Panc1 (cell line): ENCODE measurements at places on chromosomes 13 and 19.

DNA sequence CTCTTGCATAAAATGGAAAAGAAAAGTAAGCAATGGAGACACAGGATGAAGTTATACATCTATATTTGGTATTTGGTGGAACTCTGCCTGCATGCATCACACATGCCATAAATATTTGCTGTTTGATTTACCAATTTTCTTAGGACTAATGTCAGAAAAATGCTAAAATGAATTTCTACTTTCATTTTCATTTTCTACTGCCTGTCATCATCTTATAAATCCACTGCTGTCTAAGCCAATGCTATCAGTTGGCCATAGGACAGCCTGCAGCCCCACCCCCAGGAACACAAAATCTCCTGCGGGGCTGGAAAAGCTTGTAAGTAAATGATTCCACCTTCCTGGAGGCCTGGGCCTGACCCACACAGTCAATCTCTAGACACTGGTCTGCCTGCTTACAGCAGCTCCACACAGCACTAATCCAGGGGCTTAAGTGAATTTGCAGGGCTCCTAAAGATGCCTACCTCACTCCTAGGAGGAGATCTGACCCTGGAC, 122.0 kb downstream of the ENOX1 start:
- no peak for DNase-seq

GRCh38 chr13:64529874-64530485, 2700.2 kb downstream of the PCDH9 start:
- DNase-seq, result no peak

DNA sequence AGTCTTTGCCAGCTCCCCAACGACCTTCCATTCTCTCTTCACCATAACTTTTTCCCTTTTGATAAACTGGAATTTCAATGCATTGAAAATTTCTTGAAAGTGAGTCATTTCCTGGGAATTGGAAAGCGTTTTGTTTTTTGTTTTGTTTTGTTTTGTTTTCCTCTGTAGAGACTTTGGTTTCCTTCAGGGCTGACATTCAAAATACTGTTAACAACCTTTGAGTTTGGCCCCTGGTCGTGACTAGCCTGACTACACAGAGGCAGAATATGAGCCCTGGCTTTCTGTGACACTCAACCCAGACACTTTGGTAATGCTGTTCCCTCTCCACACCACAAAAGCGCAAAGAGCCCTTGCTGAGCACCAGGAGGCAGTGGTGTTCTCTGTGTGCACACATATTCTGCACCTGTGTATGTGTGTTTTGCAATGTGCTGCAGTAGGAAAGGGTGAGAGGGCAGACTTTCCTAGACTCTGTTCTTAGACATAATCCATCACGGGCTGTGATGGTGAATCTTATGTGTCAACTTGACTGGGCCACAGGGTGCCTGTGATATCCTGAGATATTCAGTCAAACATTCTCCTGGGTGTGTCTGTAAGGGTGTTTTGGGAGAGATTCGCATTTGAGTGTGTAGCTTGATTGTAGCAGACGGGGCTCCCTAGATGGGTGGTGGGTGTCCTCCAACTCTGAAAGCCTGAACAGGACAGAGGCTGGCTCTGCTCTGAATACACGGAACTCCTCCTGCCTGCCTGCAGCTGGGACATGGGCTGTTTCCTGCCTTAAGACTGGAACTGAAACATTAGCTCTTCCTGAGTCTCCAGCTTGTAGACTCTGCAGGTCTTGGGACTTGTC, 29.5 kb upstream of the ANKRD10 start:
- peak; percentile 38 for DNase-seq

DNA sequence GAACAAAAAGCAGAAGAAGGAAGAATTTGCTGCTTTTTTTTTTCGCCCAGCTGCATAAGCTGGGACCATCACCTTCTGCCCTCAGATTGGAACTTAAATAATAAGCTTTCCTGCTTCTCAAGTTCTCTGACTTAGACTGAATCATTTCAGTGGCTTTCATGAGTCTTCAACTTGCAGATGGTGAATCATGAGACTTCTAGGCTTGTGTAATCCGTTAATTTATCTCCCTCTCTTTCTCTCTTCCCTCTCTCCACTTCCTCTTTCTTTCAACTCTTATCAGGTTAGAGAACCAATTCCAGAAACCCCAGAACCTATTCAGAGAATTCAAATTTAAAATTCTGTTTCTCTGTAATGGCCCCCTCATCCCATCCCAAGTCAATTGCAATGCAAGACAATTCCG, 1153.7 kb downstream of the PCDH9 start:
- DNase-seq, result no peak

DNA sequence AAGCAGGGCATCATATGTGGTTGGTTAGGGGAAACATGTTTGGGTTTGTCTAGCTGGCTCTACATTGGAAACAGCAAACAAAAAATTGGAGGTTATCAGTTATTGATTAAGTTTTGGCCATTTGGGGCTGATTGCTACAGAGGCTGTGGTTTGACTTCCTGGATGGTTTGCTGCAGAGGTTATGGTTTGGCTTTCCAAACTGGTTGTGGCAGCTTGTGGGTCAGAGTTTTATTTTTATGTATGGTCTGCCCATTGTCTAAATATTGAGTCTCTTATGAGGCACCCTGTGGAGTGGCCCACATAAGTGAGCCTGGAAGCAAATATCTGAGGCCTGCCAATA, 261.6 kb downstream of the GPC5 start:
- DNase-seq, result no peak

DNA sequence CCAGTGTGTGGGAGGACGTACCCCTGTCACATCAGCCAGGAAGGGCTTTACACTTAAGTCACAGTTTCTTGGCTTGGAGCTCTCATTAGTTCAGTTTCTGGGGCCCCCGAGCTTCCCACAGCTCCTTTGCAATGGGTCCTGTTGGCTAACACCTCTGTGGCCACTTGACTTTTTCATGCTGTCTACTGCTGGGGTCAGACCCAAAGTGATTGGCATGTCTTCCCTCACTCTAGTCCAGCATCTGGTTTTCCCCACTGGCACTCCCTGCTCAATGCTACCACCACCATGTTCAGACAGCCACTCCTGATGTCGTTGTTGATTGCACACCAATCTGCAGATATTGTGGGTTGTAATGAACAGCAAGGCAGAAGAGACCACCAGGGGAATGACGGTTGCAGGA, 379.0 kb downstream of the FOXO1 start:
- DNase-seq, result no peak

- no peak for DNase-seq
Observed at GRCh38 chr19:11581740-11582139, 4.3 kb upstream of the ACP5 start.

GRCh38 chr13:51015973-51016372, 95.1 kb downstream of the C13orf42 start:
- no peak for DNase-seq

GRCh38 chr13:46577696-46578589, 25.0 kb downstream of the LRCH1 start:
- no peak for DNase-seq

DNA sequence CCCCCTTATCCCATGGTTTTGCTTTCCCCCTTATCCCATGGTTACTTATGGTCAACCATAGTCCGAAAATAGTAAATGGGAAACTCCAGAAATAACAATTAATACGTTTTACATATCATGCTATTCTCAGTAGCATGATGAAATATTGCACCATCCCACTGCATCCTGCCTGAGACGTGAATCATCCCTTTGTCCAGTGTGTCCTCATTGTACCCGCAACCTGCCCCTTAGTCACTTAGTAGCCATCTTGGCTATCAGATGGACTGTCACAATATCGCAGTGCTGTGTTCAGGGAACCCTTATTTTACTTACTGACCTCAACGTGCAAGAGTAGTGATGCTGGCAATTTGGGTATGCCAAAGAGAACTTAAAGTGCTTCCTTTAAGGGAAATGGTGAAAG, 10.5 kb upstream of the NBEA start:
- no peak for DNase-seq
